Breast epithelium (tissue), 4 donors: ENCODE measurements at places on chromosomes 5 and 9. TPM values are rescaled to one million over a fixed set of nuclear protein-coding genes. Genes with fewer than 3 reads are reported as not detected.

DNA sequence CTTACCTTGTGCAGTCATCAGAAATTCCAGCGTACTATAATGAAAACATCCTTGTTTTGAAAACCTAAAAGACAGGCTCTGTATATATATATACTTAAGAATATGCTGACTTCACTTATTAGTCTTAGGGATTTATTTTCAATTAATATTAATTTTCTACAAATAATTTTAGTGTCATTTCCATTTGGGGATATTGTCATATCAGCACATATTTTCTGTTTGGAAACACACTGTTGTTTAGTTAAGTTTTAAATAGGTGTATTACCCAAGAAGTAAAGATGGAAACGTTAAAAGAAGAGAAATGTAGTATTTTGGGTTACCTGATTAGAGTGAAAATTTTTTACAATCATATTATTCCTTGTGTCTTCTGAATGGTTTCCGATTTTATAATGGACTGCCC is 131.4 kb downstream of the CDH6 start:
- no peak for DNase-seq

DNA sequence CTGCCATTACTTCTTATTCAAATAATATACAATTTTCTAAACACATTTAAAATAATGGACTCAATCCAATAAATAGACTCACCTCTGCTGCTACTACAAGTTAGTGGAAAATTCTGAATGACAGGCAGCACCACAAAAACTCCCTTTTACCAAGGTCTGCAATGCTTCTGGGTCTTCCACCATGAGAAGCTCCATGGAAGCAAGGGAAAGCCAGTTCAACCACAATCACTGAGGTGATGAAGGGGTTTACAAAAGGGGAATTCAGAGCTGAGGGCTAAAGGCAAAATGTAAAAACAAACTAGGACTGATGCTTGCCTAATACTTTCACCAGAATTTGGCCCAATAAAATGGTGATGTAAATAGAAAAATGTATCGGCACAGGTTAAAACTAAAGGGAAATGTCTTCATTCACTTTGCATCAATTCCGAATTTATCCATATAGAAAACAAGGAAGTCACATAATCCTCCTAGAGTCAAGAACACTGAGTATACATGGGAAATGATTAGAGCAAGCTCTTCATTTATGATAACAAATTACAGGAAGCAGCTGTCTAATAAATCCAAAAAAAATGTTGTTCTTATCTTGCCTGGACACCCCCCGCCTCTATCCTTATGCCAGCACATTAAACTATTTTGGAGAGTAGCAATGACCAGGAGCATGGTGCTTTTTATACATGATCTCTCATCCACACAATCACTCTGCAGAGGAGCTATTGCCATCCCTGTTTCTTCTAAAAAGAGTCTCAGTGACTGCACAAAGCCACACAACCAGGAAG is 66.3 kb upstream of the NFIB start:
- DNase-seq: no peak

- DNase-seq: peak; percentile 48
Measured at GRCh38 chr5:50440651-50441492, at the start of gene EMB. EMB (minus strand) TSS chr5:50441288; CDS start chr5:50441151, 137 bp downstream.

- DNase-seq: no peak
Measured at GRCh38 chr9:128204858-128205257, 1.7 kb downstream of the DNM1 start.

- DNase-seq: no peak
Measured at GRCh38 chr9:127546125-127546832, 65.8 kb upstream of the STXBP1 start.

GRCh38 chr9:135117281-135117680 is 29.8 kb downstream of the OLFM1 start:
- no peak for DNase-seq

GRCh38 chr9:16180546-16180945 is 627.7 kb downstream of the CCDC171 start:
- no peak for DNase-seq

Gene PFN3
- total RNA-seq: not detected

Gene DCAF12
- total RNA-seq: 25.6 TPM

Gene MARCHF3
- total RNA-seq: 16.1 TPM

Gene CDKN2B-AS1
- 4.6 TPM for total RNA-seq

Gene BTNL8
- not detected for total RNA-seq

Gene SRD5A1
- 7.0 TPM for total RNA-seq
